ENCODE measurements at places on chromosomes 11 and 22.

- DNase-seq, result peak; percentile 84
Measured at GRCh38 chr11:60775420-60775961, 9.6 kb upstream of the MS4A10 start.

- no peak for DNase-seq
Measured at GRCh38 chr11:90747057-90747456, 524.2 kb upstream of the CHORDC1 start.

GRCh38 chr22:44151676-44152075, 29.0 kb upstream of the PARVG start:
- no peak for DNase-seq

DNA sequence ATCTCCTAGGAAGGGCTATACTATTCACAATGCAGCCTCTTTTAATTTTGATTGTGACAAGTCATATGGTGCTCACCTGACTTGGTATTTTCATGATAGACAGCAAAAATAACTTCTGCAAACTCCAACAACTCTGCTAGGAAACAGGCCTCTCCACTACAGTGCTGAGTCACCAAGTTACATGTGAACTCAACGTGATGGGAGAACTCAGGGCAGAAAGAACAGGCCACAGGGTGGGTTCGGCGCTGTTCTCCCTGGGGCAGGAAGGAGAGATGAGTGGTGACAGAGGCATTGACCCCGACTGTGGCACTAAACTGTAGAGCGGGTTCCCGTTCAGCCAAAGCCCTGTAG, 76.6 kb upstream of the UCP3 start:
- no peak for DNase-seq

DNA sequence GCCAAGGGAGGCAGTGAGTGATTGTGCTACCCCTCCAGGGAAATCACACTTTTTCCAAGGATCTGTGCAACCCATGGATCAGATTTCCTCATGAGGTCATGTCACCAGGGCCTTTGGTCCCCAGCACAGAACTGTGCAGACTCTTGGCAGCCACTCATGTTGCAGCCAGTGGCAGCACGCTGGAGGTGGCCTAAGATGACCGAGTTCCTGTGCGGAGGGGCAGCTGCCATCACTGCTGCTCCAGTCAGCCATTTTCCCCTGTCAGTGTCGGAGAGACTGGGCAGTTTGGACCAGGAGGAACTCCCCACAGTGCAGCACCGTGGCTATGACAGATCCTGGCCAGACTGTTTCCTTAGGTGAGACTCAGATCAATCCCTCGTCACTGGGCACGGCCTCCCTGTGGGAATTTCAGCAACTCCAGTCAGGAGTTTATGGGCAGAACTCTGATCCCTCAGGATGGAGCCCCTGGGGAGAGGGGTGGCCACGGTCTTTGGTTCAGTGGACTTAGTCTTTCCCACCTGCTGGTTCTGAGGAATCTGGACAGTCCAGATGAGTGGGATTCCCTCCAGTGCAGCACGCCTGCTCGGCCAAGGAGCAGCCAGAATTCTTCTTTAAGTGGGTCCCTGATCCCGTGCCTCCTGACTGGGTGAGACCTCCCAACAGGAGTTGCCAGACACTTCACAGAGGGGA, 194.6 kb upstream of the CARD18 start:
- DNase-seq, result no peak

DNA sequence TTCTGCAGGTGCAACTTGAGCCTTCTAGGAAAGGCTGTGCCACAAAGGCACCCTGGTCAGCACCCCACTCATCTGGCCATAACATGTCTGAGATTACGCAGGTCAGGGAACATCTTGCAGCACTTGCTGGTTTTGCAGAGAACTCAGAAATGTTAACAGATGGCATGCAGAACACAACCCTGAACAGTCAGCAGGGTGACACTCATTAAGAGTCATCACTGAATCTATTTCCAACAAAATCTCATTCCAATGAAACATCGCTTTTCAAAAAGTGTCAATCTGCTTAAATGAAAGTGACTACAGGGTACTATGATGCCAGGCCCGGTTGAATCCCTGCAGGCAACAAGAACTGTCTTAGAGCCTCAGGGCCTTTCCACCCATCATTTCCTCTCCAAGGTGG, 369.8 kb upstream of the CCDC90B start:
- no peak for DNase-seq

DNA sequence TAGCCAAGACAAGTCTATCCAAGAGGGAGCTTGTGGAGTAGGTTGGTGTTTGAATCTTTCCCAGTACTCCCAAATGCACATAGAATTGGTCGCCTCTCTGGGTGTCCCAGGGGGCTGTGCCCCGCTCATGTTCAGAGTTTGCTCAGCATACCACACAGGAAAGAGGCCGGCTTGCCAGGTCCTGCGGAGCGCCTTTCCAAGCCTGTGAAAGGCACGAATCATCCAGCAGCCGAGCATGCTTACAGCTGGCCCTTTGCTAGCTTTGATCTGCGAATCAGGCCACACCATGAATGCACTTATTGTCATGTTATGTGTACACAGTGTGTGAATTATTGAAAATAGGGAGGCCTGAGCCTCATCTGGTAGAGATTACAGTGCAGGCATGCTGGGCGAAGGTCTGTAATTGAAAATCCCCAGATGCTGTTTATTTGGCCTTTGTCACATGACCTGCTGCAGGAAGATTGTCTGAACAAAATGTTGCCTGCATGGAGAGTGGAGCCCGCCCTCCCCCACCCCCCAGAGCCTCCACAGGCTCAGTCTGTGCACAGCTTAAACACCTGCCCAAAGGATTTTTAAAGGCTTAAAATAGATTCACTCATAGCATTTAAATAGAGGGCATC, 163.3 kb upstream of the RASSF10 start:
- no peak for DNase-seq

DNA sequence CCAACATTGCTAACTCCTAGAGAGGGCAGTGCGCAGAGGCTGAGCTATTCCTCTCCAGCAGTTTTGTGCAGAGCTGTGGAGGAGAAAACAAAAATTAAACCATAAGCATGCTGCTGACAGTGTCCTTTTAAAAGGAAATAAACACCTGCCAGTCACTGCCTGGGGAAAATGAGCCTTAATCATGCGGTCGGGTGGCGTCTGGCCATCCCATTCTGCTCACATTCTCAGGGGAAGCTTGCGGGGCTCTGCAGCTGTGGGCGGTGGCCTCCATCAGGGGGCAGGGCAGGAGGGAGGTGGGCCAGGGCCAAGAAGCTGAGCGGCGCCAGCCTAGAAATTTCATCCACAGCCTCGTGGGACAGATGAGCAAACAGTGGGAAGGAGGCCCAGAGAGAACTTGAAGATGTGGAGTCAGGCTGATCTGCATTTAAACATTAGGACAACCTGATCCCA, 71.0 kb upstream of the TP53I11 start:
- no peak for DNase-seq

GRCh38 chr22:39481595-39481994, 20.5 kb upstream of the MIEF1 start:
- no peak for DNase-seq

GRCh38 chr22:31628969-31629708, 32.9 kb downstream of the PISD start:
- DNase-seq, result no peak

DNA sequence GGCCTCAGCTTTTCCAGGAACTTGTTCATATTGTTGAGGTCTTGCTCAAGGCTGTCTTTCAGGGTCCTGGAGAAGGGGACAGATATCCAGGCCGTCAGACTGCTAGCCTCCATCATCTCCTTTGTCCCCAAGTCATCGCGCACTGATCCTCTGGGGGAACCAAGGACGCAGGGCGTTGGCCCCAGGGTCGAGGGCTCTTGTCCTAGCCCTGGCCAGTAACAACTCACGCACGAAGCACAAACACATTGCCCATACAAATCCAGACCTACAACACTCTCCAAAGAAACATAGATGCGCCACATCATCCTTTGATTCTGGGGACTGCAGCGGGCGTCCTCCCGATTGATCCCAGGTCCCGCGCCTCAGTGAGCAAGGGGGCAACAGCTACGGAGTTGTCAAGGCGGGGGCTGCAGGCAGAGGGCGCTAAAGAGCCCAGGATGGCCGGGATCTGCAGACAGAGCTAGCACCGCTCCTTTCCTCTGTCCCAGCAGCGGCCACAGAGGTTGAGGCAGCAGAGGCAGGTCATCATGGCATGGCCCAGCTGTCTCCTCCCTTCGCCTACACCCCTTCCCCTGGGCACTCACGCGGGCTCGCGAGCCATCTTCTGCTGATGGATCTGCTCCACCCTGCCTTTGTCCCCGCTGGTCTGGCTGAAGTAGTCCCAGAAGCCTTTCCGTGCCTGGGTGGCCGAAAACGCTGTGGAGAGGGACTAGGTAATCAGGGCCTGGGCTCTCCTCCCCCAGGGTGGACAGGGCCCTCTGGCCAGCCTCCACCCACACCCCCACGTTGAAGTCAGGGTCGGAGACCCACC, 472 bp downstream of the APOA5 start:
- no peak for DNase-seq

- peak; percentile 74 for DNase-seq
Measured at GRCh38 chr22:28791841-28792490, 8.4 kb downstream of the XBP1 start.

GRCh38 chr11:87879118-87879517, 296.1 kb downstream of the RAB38 start:
- DNase-seq, result no peak

DNA sequence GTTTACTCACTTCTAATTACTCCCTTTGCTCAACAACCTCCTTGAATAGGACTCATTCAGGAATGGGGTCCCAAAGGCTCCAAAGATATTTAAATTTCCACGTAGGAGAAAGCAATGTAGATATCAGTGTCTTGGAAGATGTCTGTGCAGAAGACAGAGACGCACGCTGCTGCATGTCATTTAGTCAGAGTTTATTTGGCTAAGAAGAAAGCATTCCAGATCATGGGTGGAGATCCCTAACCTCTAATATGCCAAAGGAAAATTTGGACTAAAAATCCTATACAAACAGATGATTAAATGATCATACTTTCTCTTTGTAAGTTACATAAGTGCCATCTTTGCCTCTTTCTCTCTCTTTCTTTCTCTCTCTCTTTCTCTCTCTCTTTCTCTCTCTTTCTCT, at the start of gene OR10D3:
Gene OR10D3 (plus strand): TSS at position 278 of the 400 bp plus-strand sequence. CDS start 1,925 bp downstream, outside the sequence.
- DNase-seq, result no peak

DNA sequence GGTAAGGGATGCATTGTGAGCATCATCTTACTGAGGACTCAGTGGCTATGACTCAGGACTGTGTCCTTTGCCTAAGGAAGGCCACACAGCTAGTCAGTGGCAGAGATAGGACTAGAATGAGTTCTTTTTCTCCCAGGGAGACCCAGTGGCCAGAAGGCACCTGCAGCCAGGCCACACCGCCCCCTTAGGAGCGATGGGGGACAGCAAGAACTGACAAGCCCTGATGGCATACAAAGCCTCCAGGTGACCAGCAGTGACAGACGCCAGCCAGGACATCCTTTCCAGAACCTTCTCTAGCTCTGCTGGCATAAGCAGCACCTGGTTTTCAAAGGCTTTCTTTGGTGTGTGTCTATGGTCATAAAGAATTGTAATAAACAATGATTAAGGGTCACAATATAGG, 240.1 kb downstream of the ST3GAL4 start:
- no peak for DNase-seq

DNA sequence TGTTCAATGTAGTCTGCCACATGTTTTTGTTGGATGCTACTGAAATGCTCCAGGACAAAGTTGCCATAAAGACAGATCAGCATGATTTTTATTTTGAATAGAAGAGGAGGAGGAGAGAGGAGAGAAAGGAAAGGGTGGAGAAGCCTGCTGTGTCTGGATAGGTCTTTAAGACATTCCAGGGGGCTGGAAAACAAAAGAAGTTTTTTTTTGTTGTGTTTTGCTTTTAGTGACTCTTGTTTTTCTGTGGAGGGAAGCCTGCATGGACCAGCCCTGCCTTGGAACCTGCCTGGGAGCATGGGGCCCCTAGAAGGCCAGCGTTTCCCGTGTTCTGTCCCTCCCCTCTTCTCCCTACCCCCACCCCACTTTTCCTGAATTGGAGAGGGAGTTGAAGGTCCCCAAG, 2.3 kb downstream of the TSPAN18 start:
- no peak for DNase-seq

- DNase-seq, result no peak
Measured at GRCh38 chr11:78560153-78560552, 14.5 kb downstream of the NARS2 start.

GRCh38 chr11:2592559-2593392, 107.0 kb downstream of the KCNQ1OT1 start:
- no peak for DNase-seq

DNA sequence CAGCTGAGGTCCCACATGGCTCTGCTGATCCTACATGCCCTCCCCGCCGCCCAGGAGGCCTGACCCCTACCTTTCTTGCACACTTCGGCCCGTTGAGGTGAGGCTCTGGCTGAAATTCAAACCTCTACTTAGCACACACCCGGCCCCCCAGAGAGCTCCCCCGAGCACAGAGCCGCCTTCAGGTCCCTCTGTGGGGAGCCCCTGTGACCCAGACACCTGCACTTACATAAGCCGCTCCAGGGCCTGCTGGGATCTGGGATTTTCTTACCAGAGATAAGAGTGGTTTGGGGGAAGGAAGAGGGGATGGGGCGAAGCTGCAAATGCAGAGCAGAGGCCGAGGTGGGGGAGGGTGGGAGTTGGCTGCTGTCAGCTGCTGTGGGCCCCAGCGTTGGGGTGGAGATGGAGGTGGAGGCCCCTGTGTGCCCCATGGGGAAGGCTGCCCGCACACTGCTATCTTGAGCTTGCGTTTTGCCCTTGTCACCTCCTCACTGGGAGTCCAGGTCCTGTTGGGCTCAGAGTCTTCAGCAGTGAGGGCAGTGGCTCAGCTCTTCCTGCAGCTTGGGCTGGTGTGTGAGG, 30.6 kb downstream of the CAPN1 start:
- no peak for DNase-seq

GRCh38 chr11:1830322-1831223, 4.2 kb upstream of the SYT8 start:
- no peak for DNase-seq

- no peak for DNase-seq
Measured at GRCh38 chr22:21646608-21647590, 4.8 kb downstream of the SDF2L1 start.

DNA sequence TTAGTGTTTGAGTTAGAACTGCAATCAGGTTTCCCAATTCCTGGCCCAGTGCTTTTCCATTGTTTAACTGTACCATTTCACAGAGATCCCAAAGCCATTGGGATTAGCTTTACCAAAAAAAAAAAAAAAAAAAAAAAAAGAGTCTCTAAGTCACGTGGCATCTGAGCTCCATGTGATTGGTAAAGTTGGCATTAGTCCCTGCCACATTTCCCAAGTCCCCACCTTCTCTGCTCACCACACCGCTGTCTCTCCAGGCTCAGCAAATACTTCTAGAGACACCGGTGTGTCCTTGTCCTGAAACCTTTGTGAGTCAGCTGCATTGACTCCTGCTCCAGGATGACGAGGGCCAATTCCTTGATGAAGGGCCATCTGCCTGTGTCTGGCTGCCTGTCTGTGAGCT, 305.3 kb downstream of the KIRREL3 start:
- no peak for DNase-seq
